ENCODE measurements at places on chromosomes 6 and 20.

DNA sequence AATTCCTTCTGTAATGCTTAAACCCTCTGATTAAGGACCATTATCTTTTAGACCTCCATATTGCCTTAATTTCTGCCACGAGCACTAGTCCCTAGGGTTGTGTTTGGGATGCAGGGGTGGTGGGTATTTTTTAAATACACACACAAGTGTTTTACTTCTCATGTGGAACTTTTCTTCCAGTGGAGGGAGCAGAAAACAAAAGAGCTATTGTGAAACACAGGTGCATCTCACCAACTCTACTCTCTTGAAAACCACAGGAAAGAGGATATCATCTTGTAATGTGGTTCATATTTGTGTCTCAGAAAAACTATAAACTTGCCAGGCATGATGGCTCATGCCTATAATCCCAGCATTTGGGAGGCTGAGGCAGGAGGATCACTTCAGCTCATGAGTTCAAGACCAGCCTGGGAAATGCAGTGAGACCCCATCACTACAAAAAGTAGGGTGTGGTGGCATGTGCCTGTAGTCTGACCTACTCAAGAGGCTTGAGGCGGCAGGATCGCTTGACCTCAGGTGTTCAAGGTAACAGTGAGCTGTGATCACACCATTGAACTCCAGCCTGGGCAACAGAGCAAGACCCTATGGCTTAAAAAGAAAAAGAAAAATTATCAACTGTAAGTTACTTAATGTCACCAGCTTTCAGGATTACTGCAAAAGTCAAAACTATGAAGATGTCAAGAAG, 37.3 kb downstream of the MRS2 start:
- no peaks in the 10 kb centered on the region for H3K36me3 ChIP-seq
- H3K27ac ChIP-seq, result no peak overlapping the region
- no peaks in the 10 kb centered on the region for H3K4me1 ChIP-seq
- H3K4me3 ChIP-seq, result no peak overlapping the region

DNA sequence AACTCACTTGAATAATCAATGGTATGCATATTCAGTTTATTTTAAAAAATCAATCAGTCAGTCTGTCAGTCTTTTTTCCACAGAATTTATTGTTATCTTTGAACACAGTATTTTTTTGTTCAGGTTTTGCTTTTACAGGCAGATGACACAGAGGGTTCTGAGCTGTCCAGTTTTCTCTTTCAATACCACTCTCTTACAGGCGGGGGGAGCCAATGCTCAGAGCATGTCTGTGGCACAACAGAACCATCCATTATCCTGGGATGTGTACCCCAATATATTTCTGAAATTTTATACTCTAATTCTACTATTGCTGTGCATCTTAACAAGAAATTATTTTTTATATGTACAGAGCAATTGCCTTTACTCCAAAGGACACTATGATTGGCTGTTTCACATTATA, 21.2 kb downstream of the ROS1 start:
- no peak overlapping the region for H3K4me3 ChIP-seq
- H3K36me3 ChIP-seq, result no peaks in the 10 kb centered on the region
- H3K4me1 ChIP-seq, result no peaks in the 10 kb centered on the region
- DNase-seq, result no peak
- no peak overlapping the region for H3K27ac ChIP-seq
- no peaks in the 10 kb centered on the region for H3K27me3 ChIP-seq

DNA sequence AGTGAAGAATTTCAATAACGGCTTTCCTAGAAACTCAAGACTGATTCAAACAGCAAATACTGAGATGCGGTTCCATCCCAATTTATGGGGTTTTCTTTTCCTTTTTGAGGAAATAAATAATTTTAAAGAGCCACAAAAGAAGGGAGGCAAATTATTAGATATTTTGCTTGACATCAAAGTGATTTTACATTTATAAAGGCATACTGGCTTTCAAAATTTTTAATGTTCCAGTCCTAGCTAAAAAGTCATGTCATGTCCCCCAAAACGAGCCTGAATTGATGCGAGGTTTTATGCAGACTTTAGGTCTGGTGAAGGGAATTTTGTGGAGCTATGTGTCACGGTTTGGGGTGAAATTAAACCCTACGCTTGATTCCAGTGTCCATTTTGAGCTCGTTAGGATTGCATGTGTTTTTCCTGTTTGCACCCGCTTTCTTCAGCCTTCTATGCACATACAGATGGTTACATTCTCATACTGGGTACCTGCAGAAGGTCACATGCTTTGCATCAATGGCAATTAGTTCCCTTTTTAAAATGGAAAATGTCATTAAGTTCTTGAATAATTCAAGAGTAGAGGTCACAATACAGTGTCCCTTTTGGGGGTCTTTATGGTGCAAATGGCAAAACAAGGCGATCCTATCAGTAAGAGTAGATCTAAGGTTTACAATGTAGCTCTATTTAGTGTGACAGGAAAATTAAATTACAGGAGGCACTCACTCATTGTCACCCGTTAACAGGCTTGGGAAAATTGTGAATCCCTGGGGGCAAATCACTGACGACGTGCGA, 17.3 kb downstream of the FOXA2 start:
- H3K27me3 ChIP-seq, result no peaks in the 10 kb centered on the region
- no peak for DNase-seq
- no peak overlapping the region for H3K27ac ChIP-seq
- no peak overlapping the region for H3K4me3 ChIP-seq
- no peaks in the 10 kb centered on the region for H3K36me3 ChIP-seq

DNA sequence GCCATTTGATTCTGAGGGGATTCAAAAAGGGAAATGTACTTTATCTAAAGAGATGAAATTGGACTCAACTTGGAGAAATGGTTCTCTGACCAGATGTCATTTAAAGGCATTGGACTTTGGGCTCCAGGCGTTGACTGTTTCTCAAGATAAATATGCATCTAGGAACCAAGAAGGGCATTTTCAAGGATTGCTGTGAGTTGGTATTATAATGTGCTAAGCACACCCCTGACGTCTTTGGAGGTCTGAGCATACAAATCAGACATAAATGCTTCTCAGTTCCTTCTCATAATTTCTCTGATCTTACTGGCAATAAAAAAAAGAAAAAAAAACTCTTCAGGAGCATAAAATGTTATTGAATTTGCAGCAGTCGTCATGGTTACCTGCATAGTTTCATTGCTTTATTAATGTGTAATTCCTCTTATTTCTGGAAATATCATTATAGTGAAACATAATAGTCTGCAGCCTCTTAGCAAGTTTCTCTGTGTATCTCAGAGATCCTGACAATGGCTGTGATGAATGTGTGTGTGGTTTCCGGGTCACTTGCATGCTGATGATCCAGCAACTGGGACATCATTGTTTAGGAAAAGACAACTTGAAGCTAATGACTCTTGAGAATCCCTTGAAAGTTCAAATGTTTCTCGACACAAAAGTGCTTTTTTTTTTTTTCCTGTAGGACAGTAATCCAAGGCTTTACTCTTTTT, 136.0 kb downstream of the AIG1 start:
- no peak for DNase-seq
- H3K4me1 ChIP-seq, result no peaks in the 10 kb centered on the region
- no peaks in the 10 kb centered on the region for H3K27me3 ChIP-seq
- no peaks in the 10 kb centered on the region for H3K36me3 ChIP-seq

- H3K36me3 ChIP-seq, result no peaks in the 10 kb centered on the region
- H3K4me3 ChIP-seq, result no peak overlapping the region
- no peaks in the 10 kb centered on the region for H3K27me3 ChIP-seq
- no peak overlapping the region for H3K27ac ChIP-seq
- DNase-seq, result no peak
- peaks cover 55% of the 10 kb centered on the region for H3K4me1 ChIP-seq
Measured at GRCh38 chr6:134464690-134465411, 146.9 kb upstream of the SGK1 start.

- no peak overlapping the region for H3K4me3 ChIP-seq
- DNase-seq, result no peak
- no peaks in the 10 kb centered on the region for H3K36me3 ChIP-seq
- H3K27me3 ChIP-seq, result no peaks in the 10 kb centered on the region
Measured at GRCh38 chr6:135043846-135044245, 10.8 kb downstream of the HBS1L start.

GRCh38 chr6:32190911-32191677, 1.1 kb upstream of the PBX2 start:
- peaks cover 9% of the 10 kb centered on the region for H3K36me3 ChIP-seq
- peaks cover 22% of the 10 kb centered on the region for H3K4me1 ChIP-seq
- DNase-seq, result no peak
- no peaks in the 10 kb centered on the region for H3K27me3 ChIP-seq
- H3K4me3 ChIP-seq, result peak overlapping the region; percentile 93

DNA sequence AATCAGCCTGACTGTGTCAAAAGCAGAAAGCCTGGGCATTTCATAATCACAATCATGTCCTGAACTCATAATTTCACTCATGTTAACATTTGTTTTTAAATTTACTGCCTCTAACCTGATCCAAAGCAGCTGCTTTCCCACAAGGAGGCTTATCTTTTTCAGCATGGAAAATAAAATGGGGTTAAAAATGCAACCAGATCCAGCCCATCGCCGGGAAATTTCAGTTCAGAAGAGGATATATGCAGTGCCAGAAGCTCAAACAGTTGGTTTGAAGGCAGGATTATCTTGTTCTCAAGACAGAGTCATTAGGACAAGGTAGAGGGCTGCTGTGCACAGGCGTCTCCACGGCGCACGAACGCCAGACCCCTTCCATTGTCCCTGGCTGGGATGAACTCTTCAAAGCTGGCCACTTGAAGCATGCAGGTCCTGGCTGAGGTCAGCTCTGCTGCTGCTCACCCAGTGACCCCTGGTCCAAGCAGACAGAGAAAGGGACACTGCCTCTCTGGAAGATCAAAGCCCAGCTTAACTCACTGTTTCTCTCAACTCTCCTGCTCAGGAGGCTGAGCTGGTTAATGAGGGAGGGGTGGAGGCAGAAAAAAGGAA, 191.1 kb upstream of the HEY2 start:
- H3K4me1 ChIP-seq, result no peaks in the 10 kb centered on the region
- H3K27me3 ChIP-seq, result no peaks in the 10 kb centered on the region
- DNase-seq, result no peak

GRCh38 chr6:116218866-116219265, 35.0 kb downstream of the TSPYL4 start:
- H3K36me3 ChIP-seq, result peaks cover 23% of the 10 kb centered on the region
- no peak for DNase-seq
- H3K4me1 ChIP-seq, result no peaks in the 10 kb centered on the region

- no peak for DNase-seq
- H3K27me3 ChIP-seq, result no peaks in the 10 kb centered on the region
- H3K27ac ChIP-seq, result no peak overlapping the region
- H3K36me3 ChIP-seq, result no peaks in the 10 kb centered on the region
- H3K4me3 ChIP-seq, result no peak overlapping the region
Measured at GRCh38 chr6:84766118-84766798, 1.9 kb upstream of the TBX18 start.

GRCh38 chr6:45991189-45991588, 24.5 kb downstream of the CLIC5 start:
- H3K4me1 ChIP-seq, result no peaks in the 10 kb centered on the region
- H3K27me3 ChIP-seq, result no peaks in the 10 kb centered on the region
- H3K36me3 ChIP-seq, result no peaks in the 10 kb centered on the region
- no peak for DNase-seq

- no peaks in the 10 kb centered on the region for H3K27me3 ChIP-seq
- no peak for DNase-seq
- H3K27ac ChIP-seq, result no peak overlapping the region
- no peak overlapping the region for H3K4me3 ChIP-seq
- no peaks in the 10 kb centered on the region for H3K4me1 ChIP-seq
Measured at GRCh38 chr6:26230351-26230750, 134.6 kb upstream of the BTN3A2 start.

DNA sequence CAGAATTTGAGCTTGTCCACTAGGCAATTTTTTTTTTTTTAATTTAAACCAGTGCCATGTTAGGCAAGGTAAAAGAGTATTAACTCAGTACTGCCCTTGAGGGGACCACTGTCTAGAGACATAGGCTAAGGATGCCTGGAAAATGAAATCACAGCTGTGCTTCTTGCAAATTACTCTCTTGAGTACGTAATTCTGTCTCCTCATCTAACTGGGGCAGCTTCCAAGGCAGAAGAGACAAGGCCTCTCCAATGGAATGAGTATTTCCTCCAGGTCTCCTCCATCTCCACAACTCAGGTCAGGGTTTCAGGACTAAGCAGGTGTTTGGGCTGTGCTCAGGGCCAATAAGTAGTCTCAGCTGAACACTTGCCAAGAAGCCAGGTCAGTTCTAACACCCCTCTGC, 33.8 kb upstream of the MRPS10 start:
- peaks cover 64% of the 10 kb centered on the region for H3K36me3 ChIP-seq
- H3K27ac ChIP-seq, result no peak overlapping the region
- no peaks in the 10 kb centered on the region for H3K27me3 ChIP-seq
- no peak for DNase-seq

GRCh38 chr20:56060486-56060885, 55.2 kb upstream of the CBLN4 start:
- no peaks in the 10 kb centered on the region for H3K4me1 ChIP-seq
- H3K36me3 ChIP-seq, result no peaks in the 10 kb centered on the region
- H3K27me3 ChIP-seq, result no peaks in the 10 kb centered on the region
- H3K27ac ChIP-seq, result no peak overlapping the region
- DNase-seq, result no peak

DNA sequence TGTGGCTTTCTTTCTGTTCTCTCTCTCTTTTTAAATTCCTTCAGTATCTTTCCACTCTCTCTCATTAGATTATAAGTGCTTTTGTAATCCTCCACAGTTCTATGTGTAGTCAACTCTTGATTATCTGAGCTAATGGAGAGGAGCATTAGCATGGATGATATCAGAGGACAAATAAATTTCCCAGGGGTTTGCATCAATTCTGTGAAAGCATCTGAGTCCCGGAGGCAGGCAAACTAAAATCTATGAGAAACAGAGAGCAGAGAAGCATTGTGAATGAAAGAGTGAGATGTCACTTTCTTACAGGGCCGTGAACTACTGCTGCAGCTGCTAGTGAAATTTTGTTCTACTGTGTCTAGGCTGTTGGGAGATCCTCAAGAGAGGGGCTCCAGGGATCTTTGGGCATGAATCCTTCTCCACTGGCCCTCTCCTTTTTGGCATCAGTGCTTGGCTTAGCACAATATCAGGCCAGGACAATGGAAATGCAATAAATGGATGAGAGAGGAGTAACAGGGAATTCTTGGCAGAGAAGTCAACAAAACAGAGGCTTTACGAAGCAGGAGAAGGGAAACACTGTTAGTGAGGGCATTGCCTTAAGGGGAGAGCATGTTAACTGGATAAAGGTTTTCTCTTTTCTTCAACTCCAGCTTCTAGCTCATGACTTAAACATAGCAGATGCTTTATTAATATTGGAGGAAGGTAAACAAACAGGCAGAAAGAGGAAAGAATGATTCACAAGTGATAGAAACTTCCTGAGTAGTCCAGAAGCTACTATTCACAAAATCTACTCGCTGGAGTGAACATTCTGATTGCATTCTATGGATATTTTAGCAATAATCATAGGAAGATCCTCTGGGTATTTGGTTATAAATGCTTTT, 847.0 kb upstream of the MAP3K7 start:
- H3K27ac ChIP-seq, result no peak overlapping the region
- H3K4me3 ChIP-seq, result no peak overlapping the region
- H3K4me1 ChIP-seq, result no peaks in the 10 kb centered on the region
- no peak for DNase-seq

DNA sequence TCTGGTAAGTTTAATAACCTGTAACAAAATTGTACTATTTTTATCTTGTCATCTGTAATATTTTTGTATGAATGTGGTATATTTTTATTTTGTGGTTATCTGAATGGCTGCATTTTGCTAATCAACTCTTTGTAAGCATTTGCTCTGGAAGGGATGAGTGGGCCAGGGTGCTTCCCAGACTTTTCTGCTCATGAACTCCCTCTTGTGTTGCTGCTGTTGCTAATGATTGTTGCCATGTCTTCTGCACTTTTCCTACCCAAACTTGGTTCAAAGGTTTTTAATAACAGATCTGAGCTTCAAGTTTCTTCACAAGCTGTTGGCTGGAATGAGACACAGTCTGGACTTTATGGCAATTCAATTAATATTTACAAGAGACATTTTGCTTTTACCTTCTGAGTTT, 1005.7 kb downstream of the HACE1 start:
- no peaks in the 10 kb centered on the region for H3K36me3 ChIP-seq
- no peaks in the 10 kb centered on the region for H3K27me3 ChIP-seq
- H3K4me3 ChIP-seq, result no peak overlapping the region
- no peaks in the 10 kb centered on the region for H3K4me1 ChIP-seq
